Frontal cortex (tissue), 4 donors: ENCODE measurements at places on chromosomes 4 and X. TPM values are rescaled to one million over a fixed set of nuclear protein-coding genes. Genes with fewer than 3 reads are reported as not detected.

Gene ALB
- 0.41 TPM for total RNA-seq

Gene NAP1L3
- total RNA-seq = 136 TPM

DNA sequence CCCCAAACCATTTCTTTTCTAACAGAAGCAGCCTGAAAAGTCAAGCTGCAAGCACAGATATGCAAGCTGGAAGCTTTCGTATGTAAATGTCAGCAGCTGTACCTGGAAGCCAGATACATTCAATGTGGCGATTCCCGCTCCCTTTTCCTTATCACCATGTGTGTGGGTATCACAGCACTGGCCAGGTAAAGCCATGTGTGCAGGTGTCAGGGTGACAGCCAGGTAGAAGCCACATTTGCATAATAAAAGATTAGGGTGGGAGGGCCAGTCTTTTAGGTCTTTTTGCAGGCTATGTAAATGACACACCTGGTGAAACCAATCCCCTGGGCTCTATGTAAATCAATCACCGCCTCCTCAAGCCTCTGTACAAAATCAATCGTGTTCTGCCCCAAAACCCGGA lies 50.1 kb downstream of the RXFP1 start:
- DNase-seq = no peak

DNA sequence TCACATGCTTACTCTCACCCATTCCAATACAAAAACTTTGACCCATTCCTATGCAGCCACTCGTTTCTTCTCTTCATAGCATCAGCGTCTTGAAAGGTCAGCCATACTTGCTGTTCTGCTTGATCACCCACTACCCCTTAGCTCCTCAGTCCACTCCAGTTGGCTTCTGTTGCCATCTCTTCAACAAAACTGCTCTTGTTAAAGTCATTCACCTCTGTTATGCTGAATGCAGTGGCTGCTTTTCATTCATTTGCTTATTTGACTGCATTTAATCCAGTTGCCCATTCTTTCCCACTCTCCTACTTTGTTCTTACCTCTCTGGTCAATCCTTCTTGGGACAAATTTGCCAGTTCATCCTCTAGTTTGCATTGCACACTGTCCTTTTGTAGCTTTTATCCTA lies 24.9 kb downstream of the CEP135 start:
- no peak for DNase-seq

- no peak for DNase-seq
Observed at GRCh38 chrX:39814391-39814790, 283.4 kb downstream of the BCOR start.

DNA sequence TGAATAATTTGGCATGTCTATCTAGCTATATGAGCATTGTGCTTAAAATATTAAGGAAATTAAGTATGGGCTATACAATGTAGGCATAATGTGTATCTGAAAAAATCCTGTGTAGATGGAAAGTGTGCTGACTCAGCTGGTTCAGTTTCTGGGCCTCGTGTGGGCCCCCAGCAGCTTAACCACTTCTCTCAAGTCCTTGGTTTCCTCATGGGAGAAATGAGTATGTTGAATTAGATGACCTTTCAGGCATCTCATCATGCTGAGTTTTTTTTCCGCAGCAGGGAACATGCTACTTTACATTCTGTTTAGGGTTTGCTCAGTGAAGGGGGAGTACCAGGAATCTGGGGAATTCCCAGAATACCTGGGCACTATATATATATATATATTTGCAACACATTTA lies 30.5 kb downstream of the RHOH start:
- no peak for DNase-seq
